Renal pelvis (tissue), 12 donors: ENCODE measurements at places on chromosomes 7 and 10. TPM values are rescaled to one million over a fixed set of nuclear protein-coding genes. Genes with fewer than 3 reads are reported as not detected.

Gene GNB2
- 236 TPM for polyA plus RNA-seq

GRCh38 chr10:101063050-101063525, 1.3 kb downstream of the KAZALD1 start:
- DNase-seq: no peak

GRCh38 chr7:92057375-92057774, 76.9 kb downstream of the CYP51A1 start:
- DNase-seq: peak; percentile 19

GRCh38 chr7:11540271-11540761, 291.7 kb downstream of the THSD7A start:
- DNase-seq: peak; percentile 0

- no peak for DNase-seq
These were observed 440 bp downstream of the JAKMIP3 start for GRCh38 chr10:132066186-132066585.

DNA sequence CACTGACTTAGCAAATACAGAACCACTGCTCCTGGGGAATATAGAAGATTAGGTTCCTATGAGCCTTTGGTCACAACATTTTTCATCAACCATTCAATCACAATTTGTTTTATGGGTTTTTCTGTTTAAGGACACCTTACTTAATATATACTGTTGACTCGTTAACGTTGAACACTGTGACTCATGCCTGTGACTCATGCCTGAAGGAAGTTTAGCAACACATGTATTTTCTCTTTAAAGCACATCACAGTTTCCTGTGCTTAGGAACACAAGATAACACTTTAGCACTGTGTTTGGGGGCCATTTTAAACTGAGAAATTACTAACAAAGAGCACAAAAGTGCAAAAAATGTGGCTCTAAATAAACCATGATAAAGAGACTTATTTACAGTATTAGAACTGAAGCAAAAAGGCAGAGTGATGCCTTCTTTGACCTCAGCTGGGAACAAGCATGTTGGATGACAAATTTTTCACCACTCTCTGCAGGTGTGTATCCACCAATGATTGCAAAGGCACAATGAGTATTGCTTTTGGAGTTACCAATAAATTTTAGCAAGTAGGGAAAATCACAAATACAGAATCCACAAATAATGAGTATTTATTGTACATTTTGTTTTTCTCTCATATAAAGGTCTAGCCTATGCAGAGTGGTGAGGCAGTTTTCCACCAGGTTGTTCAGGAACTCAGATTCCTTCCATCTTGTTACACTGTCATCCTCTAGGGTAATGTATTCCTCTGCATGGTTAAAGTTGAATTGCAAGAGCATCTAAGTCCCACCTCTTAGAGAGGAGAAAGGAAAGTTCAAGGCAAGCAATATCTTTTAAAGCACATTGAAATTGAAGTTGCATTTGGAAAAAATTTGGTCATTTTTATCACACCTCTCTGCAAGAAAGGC, 7.3 kb downstream of the FGFBP3 start:
- no peak for DNase-seq

- no peak for DNase-seq
These were observed 167.0 kb upstream of the ETV1 start for GRCh38 chr7:14156436-14156835.

Gene NUDT13
- polyA plus RNA-seq: 4.1 TPM

GRCh38 chr10:24262929-24263590, 54.1 kb downstream of the KIAA1217 start:
- no peak for DNase-seq

Gene HACD1
- 15.9 TPM for polyA plus RNA-seq

GRCh38 chr10:128530301-128530700, 404.1 kb upstream of the MKI67 start:
- DNase-seq: no peak

Gene BICC1
- polyA plus RNA-seq: 68.7 TPM

GRCh38 chr7:25953859-25954258, 198.1 kb upstream of the NFE2L3 start:
- DNase-seq: no peak

DNA sequence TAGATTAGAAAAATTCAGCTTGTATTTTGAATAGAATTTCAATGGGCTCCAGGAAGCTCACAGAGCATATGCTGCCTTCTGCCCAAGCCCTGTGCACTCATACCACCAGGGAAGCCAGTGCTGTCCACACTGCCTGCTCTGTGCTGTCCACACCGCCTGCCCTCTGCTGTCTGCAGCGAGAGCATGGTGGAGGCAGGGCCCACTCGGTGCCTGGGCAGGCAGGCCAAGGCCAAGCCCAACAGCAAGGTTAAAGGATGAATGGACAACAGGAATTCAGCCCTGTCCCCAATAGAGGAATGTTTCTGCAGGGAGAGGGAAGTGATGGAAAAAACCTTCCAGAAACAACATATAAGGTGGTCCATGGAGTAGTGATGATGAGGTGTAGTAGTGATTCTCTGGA, 146.8 kb downstream of the GFRA1 start:
- no peak for DNase-seq

Gene PRR15
- 6.3 TPM for polyA plus RNA-seq

GRCh38 chr10:67959839-67960476, 75.5 kb downstream of the SIRT1 start:
- no peak for DNase-seq

GRCh38 chr7:87933605-87933952, 472 bp upstream of the ADAM22 start:
- no peak for DNase-seq

GRCh38 chr7:40551685-40552576, 417.1 kb downstream of the SUGCT start:
- peak; percentile 31 for DNase-seq

Gene POU6F2
- 0.16 TPM for polyA plus RNA-seq

DNA sequence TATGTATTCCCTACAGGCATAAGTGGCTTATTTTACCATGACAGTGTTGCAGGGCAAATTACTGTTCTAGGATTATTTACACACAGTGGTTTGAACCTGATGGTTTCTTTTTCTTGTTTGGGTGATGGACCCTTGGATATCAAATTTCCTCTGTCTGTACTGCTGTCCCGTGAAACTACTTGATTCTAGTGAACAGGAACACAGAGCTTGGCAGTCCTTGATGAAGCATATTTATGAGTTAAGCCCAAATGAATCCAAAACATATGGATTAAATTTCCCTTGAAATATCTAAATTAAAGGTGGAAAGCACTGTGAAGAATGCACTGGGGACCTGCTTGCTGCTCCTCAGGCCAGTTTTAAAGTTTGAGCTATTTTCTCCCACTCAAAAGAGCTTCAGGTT, 635.3 kb downstream of the INHBA start:
- DNase-seq: no peak

DNA sequence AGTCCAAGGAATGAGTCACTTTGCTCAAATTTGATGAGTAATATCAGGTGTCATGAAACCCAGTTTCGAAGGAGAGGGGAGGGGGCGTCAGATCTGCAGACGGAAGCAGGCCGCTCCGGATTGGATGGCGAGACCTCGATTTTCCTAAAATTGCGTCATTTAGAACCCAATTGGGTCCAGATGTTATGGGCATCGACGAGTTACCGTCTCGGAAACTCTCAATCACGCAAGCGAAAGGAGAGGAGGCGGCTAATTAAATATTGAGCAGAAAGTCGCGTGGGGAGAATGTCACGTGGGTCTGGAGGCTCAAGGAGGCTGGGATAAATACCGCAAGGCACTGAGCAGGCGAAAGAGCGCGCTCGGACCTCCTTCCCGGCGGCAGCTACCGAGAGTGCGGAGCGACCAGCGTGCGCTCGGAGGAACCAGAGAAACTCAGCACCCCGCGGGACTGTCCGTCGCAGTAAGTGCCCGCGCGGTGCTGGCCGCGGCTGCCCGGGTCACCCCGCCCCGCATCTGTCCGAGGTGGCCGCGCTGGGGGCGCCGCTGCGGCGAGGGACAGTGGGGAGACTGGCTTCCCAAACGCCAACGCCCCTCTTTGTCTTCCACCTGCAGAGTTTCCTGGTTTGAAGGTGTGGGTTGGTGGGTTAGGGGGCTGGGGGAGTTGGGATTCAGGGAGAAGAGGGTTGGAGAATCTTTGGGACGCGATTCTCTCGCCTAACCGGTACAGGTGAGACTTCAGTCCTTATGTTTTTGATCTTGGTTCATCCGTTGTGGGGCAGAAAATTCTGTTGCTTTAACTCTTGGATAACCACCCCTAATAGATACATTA, at the start of gene TAC1:
TSS of gene TAC1 (plus strand) at position 351 of the 829 bp plus-strand sequence. CDS start 527 bp downstream, outside the sequence.
- DNase-seq: peak; percentile 21

DNA sequence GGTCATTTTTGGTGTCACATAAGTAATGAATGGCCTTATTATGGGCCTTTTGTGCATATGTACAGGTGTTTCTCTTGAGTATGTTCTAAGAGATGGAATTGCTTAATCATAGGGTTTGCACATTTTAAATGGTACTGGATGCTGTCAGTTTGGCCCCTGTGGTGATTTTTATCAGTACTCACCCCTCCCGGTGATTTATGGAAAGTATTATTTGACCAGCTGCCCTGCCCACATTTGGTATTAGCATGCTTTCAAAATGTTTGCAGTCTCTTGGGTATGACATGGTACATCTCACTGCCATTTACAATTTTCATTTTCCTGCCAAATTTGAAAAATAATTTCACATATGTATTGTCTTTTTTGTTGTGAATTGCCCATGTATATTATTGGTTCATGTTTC, 427.7 kb downstream of the LRMDA start:
- DNase-seq: no peak

- no peak for DNase-seq
These were observed 76.1 kb downstream of the ZNF277 start for GRCh38 chr7:112282476-112283188.

Gene CDC14C
- not detected for polyA plus RNA-seq

DNA sequence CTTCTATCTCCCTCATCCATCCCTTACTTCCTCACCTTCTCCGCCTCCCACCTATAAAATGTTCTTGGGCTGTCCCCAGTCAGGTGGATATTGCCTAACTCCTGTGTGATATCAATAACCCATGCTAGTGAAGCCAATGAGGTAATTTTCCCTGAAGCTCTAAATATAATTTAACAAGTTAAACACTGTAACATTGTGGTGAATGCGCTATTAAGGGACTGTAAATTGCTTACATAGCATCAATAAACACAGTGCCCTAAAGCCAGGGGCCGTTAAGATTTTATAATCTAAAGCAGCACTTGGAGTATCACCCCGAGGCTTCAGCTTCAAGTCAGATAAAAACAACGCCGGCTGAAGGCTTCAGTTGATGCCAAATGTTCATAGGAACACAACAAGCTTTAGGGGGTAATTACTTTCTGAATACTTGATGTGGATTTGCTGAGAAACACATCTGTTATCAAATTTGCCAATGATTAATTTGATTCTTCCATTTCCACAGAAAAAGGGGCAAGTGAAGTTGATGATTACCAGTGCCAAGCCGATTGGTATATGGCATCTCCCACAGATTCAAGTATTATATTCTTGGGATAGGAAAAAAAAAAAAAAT, 138.4 kb downstream of the CREB5 start:
- DNase-seq: no peak

GRCh38 chr7:7292608-7293007, 110.3 kb downstream of the C1GALT1 start:
- DNase-seq: no peak

- no peak for DNase-seq
These were observed 100.8 kb downstream of the MKI67 start for GRCh38 chr10:128025437-128025836.

Gene BAMBI
- 50.1 TPM for polyA plus RNA-seq

Gene SLC39A12
- not detected for polyA plus RNA-seq

GRCh38 chr10:78316451-78316931, 282.8 kb downstream of the RPS24 start:
- no peak for DNase-seq

GRCh38 chr7:116828281-116828680, 34.1 kb upstream of the CAPZA2 start:
- no peak for DNase-seq

DNA sequence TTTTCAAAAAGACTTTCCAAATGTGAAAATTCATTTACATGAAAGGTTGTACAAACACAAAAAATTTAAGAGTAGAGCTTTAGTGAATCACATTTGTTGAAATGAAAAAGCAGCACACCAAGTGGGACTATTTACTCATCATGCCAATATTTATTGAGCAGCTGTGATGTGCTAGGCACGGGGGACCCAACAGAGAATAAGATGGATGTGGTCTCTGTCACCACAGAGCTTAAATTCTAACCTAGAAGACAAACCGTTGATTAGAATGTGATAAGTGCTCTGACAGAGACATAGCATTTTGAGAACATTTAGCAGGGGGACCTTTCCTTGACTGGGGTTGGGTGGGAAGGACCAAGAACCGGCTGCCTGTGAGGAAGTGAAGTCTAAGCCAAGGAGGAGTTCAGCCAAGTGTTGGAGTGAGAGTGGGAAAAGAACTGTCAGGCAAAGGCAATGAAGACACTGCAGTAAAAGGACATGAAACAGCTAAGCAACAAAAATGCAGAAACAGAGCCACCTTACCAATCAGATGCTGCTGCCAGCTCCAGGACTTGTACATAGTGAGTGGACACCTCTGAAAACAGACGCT, 19.1 kb downstream of the ADAM12 start:
- peak; percentile 42 for DNase-seq
